Hepatic stellate cell (primary cell): ENCODE measurements at places on chromosomes 3 and 15.

DNA sequence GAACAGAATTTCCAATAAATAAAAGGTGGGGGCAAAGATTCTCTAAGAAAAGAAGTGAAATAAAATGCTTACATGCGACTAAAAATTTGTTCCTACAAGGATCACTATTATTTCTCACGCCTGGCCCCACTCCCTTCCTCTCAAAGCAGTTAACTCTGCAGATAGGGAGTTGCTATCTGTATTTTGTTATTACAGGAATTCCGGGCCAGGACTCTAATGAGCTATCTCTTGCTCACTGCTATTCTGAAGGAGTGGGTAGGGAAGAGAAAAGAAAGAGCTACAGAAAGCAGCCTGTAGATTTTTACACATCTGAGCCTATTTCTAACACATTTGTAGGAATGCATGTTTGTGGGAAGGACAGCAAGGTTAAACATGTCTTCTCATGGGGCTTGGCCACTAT lies 140.4 kb downstream of the PCCB start:
- DNase-seq, result no peak

DNA sequence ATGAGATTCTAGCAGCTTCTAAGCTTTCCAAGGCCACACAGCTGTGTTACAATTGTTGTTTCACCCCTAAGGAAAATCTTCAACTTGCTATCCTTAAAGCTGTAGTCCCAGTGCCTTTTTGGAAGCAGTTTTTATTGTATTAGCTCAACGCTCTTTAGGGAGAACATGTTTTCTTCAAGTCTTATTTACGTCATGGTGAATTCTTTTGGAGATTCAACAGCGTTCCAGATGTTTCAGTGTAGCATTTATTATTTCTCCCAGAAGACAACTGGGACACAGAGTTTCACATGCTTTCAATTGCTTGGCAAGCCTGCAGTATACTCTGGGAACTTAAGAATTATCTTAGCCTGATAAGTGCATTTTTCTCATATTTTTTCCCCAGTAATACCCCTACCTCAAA lies 888.3 kb downstream of the PLOD2 start:
- no peak for DNase-seq

DNA sequence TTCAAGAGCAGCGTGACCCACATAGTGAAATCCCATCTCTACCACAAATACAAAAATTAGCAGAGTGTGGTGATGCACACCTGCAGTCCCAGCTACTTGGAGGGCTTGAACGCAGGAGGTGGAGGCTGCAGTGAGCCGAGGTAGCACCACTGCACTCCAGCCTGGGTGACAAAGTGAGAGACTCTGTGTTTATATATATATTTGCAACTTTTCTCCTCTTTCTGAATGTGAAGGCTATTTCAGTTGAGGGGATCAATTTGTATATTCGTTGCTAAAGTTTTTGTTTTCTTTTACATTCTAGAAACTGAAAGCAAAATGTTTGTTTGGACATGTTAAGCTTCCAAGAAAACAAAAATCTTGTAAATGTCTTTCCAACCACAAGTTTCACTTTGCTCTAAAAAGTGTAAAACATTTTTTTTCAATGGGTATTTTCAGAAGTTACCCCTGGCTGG lies 29.8 kb upstream of the FAM98B start:
- no peak for DNase-seq

DNA sequence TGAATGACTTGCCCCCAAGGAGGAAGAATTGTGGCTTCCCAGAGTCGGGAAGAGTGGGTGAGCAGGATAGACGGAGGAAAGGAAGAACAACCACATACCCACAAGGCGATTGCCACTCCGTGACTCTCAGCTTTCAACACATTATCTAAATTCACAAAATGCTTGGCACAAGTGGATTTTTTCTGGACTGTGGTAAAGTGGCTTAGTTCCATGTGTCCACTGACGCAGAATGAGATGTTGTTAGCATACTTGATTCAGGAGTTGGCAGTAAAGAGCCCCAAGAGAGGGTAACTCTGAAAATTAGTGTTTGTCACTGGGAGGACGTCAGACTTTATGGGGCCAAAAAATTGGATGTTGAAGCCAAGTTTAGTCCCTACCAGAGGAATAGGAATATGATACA lies 198.8 kb upstream of the CTNNB1 start:
- DNase-seq, result no peak

DNA sequence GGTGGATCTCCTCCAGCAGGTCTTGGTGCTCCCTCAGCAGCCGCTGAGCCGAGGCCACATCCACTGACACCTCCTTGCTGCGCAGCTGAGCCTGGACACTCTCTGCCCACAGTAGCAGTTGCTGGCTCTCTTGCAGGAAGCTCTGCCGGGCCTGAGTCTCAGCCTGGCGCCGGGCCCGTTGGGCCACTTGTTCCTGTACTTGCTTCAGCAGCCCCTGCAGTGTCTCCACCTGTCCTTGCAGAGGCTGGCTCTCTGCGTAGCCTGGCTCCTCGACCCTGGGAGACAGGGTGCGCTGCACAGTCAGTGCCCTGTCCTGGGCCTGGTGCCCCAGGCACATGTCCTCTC lies 15.5 kb downstream of the SPTBN5 start:
- DNase-seq, result no peak

- DNase-seq, result peak; percentile 11
Measured at GRCh38 chr3:193593668-193594030, 641 bp downstream of the OPA1 start.

DNA sequence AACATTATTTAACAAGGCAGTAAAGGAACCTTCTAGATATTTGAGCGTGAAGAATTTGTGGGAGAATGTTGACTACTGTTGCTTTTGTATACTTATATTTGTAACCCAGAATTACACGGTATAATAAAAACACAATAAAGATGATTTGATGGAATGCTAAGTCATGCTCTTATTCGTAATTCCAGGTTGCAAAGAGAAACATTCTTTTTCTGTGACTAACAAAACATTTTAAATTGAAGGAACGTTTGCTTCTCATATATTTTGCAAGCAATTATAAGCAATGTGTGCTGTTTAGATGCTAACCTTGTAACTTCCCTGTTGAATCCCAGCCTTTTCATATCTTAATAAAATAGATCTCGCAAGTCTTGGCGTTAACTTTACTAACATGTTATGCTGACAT lies 124.4 kb upstream of the CGNL1 start:
- no peak for DNase-seq

GRCh38 chr3:177378168-177378567 lies 180.9 kb upstream of the TBL1XR1 start:
- no peak for DNase-seq

DNA sequence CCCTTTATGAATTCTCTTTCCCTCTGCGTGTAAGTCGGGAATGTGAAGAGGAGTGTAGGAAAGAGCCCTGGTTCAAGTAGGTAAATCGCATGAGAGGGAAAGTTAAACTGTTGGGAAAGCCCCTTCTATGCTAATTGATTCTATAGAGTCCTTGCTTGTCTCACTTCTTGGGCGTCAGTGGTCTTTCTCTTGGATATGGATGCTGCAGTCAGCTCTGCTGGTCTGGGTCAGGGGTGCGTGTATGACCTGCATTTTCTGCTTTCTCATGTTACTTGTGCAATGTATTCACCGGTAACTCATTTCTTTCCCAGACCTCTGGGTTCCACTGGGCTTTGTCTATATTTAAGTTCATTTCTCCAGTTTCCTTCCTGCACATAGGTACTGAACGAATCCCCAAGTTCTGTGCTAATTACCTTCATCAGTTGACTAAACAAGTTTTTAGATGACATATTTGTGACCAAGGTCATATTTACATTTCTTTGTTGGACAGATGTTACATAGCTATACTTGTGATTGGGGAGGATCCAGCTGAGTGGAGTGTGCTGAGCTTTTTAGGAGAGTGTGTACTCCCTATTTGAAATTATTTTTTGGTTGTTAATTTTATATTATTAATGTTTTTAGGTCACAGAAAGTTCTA lies 1.4 kb downstream of the SETD5 start:
- DNase-seq, result no peak

DNA sequence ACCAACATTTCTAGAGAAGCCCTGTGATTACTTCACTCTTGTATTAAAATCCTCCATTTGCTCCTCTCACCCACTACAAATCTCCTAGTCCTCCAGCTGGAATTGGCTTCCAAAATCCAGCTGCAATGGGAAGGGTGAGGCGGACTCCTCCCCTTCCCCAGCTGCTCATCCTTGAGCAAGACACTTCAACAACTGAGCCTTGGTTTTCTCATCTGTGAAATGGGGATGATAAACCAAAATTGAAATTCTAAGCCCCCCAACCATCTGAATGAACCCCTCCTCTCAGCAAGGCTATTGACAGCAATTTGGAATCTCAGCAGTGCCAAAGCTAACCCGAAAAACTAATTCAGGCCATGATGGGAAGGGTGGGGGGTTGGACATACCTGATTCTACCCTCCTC lies 9.4 kb downstream of the FAM174B start:
- no peak for DNase-seq

DNA sequence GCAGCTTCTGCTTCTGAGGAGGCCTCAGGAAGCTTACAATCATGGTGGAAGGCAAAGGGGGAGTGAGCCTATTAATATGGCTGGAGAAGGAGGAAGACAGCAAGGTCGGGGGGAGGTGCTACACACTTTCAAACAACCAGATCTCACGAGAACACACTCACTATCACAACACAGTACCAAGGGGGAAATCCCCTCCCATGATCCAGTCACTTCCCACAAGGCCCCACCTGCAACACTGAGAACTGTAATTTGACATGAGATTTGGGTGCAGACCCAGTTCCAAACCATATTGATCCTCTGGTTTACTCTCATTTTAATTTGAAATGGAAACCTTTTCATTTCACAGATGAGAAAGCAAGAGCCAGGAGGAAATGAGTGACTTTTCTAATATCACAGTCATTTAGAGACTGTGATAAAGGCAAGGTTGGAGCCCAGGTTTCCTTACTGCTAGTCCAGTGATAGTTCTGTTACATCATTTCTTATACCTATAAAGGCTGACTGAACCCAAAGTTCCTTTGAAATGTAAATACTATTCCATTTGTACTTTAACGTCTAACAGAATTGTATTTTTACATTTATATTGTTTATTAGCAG lies 105.8 kb upstream of the GAP43 start:
- DNase-seq, result no peak

- no peak for DNase-seq
Measured at GRCh38 chr15:58520464-58520863, 88.7 kb downstream of the LIPC start.

DNA sequence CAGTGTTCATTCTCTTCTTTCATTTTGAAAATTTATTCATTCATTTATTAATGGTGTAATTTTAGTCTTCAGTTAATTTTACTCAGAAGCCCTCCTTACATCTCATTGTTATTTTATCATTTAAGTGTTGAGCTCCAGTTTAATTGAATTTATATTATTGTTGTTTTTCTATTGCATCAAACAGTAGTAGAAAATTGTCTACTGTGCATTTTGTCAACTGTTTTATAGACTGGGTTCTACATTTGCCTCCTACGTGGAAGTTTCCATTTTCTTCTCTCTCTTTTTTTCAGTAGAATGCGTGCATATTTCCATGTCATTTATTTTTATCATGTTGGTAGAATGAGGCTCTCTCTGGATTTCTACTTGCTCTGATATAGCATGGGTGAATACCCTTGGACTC lies 487.4 kb downstream of the NR2F2 start:
- no peak for DNase-seq

GRCh38 chr15:89766357-89767311 lies 9.5 kb upstream of the MESP2 start:
- no peak for DNase-seq

GRCh38 chr3:157067114-157067513 lies 92.8 kb downstream of the CCNL1 start:
- no peak for DNase-seq

DNA sequence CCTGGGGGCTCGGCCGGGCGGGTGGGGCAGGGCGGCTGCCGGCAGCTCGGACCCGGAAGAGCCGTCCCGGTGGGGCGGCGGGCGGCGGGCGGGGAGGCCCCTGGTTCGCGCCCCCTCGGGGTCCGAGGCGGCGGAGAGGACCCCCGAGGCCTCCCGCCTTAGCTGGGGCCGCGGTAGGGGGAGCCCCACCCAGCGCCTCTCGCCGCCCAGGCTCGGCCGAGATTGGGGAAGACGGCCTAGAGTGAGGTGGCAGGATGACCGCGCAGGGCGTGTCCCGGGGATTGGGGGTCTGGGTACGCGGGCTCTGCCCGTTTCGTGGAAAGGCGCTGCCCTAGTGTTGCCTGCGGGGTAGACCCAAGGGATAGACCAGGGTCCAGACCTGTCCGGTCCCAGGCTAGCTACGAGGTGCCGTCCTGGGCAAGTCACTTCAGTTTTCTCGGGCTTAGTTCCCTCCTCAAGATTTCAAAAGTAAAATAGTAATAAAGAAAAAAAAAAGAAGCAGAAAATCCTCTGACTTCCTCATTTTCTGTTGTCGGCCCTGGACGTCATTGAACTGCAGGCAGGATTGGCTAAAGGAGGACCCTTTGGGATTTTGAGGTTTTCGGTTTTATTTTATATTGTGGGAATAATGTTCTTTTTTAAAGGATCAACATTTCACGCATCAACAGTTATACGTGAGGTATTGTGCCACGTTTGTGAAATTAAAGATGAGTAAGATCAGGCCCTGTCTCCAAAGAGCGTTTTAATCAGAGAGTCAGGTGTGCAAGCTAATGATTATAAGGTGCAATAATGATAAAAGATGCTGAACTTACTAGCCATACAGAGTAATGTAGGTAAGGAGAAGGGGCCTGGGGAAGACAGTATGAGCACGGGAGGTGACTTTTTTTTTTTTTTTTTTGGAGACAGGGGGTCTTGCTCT lies 679 bp downstream of the IQGAP1 start:
- DNase-seq, result peak; percentile 66

DNA sequence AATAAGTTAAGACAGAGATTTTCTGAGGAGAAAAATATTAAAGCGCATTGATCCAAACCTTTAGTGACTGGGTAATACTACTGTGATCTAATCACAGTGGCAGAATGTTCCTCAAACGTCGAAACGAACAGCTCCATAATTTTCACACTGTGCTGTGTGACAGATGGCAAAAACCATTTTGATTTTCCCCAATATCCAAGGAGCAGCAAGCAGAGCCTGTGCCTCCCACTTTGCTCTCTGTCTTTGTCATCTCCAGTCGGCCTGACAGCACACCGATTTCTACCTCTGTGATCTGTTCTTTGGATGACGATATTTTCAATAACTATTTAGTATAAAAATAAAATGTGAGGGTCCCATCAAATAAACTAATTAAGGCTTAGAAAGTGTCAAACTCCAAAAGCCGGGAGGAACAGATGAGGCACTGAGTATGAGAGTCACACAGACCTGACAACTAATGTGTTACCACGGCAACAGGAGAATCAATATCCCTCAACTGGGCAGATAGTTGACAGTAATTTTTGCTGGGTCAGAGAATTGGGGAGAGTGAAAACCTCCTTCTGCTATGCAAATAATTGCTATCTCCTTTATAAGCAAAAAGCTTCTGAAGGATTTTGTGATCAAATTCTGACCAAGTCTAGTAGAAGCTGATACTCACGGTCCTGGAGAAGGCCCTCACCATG lies 489.1 kb upstream of the CFAP20DC start:
- no peak for DNase-seq

GRCh38 chr15:37891766-37892368 lies 42.6 kb upstream of the TMCO5A start:
- DNase-seq, result no peak

GRCh38 chr3:109608574-109608973 lies 271.2 kb upstream of the DPPA4 start:
- DNase-seq, result no peak
